Stimulated activated CD8-positive, alpha-beta memory T cell treated with anti-CD3 and anti-CD28 coated beads, Interleukin-12 subunit alpha, Interleukin-12 subunit beta, amount 100 ng/mL, for 1 hour (primary cell): ENCODE measurements at places on chromosomes 5 and 9.

DNA sequence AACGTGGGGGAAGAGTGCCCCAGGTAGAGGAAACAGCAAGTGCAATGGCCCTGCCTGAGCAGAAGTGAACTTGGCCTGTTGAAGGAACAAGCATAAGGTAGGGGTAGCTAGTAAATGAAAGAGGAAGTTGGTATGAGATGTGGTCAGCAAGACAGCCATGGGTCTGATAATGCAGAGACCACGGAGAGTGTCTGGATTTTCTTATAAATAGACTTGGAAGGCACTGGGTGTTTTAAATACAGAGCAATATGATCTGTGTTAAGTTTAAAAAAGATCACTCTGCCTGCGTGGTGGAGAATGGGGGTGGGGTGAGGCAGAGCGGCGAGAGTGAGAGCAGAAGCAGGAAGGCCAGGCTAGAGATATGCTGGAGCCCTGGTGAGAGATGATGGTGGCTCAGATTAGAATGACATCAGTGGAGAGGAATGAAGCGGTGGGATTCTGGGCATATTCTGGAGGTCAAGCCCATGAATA lies 4.2 kb downstream of the ADAM19 start:
- DNase-seq = no peak

GRCh38 chr5:67291671-67292070 lies 95.1 kb upstream of the CD180 start:
- no peak for DNase-seq

GRCh38 chr5:160436017-160436416 lies 14.4 kb downstream of the PTTG1 start:
- no peak for DNase-seq

GRCh38 chr5:125190232-125191087 lies 444.0 kb upstream of the ZNF608 start:
- DNase-seq = no peak

DNA sequence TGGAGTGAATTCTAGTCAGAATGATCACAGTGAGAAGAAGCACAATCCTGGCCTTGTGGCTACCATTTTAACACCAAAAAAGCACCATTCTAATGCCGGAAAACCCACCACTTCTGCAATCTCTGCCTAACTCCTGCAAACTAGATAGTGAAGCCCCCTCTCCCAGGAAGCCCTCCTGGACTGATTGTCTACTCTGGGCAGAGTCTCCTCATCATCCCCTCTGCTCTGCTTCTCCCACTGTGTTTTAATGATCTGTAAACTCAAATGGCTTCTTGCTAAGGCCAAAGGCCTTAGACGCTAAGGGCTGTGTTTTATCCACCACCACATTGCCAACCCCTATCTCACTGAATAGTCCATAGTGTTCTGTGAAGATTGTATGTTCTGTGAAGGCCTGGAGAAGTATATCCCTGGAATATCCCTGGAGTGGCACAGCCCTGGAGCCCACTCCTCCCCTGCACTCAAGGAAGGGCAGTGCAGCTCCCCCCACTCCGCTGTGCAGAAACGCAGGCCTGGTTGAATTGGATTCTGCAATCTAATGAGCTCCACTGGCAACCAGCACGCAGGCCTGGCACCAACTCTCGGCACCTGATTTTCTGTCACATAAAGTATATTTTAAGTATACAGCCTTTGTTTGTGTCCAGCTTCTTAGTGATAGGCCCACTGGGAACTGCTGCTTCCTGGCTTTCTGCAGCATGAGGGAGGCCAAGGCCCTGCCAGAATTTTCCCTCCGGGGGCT lies 126.3 kb downstream of the ATPSCKMT start:
- no peak for DNase-seq

- DNase-seq = no peak
These were observed 313.0 kb downstream of the CETN3 start for GRCh38 chr5:90096415-90097081.

DNA sequence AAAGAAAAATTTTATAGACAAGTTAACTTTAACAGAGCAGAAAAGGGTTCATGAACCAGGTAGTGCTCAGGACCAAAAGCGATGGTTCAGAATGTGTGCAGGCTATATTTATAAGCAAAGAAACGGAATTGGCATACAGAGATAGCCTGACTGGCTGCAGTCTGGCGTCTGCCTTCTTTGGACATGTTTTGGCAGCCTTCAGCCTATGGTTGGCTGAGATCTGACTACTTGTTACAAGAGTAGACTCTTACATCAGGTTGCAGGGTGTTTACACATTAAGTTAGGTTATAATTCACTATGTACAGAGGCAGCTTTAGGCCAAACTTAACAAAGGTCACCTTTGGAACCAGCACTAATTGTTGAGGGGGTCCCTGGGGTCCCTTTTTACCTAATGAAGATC lies 7.0 kb downstream of the NOP16 start:
- no peak for DNase-seq

GRCh38 chr5:151474799-151475198 lies 27.4 kb downstream of the SLC36A1 start:
- DNase-seq = no peak
